ENCODE measurements at places on chromosomes 16 and 17. TPM values are rescaled to one million over a fixed set of nuclear protein-coding genes. Genes with fewer than 3 reads are reported as not detected.

DNA sequence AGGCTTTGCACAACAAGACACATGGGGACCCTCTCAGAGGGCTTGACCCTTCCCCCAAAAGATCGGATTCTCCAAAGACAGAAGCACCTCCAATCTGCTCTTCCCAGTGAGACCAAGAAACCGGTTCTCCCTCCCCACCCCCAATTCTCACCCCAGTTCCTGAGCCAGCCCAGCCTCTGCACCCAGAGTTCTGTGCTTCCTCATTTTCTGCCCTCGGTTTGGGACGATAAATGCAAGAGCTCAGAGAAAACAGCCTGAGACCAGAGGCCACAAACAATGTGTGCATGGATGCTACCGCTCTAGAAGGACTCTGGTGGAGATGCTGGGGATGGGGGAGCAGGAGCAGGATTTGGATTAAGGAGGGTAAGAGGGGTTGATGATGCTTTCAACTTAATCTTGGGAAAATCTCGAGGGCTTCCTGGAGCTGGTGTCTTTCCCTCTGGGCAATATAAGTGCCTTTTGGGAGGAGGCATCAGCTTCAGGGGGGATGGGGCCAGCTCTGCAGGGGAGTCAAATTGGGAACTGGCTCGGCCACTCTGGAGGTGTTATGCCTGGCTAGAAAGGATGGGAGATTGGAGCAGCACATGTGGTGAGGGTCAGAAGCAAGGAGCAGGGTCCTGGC, 6.0 kb downstream of the KRT15 start:
- no peak for DNase-seq

The TBC1D3I gene
- total RNA-seq, result 0.55 TPM

The RFFL gene
- total RNA-seq, result 16.7 TPM

The RPH3AL gene
- 64.8 TPM for total RNA-seq

DNA sequence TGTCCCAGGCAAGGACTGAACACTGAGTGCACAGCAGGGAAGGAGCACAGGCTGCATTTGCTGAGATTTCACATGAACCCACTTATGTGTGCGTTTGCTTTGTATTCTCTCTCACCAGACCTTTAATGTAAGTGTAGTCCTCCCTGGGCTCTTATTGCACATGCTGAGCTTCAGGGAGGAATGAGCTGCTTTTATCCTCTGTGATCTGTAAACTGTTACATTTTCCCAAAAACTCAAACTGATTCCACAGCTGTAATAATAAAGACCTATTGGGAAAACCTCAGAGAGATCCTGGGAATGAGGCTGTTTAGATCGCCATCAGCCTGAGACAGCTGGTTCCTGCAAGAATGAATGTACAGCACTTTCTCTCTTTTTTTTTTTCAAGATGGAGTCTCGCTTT, 53.6 kb upstream of the ADORA2B start:
- DNase-seq, result no peak

The CLEC18C gene
- total RNA-seq, result 0.19 TPM

Measured in pancreas (tissue), 10 donors.